Activated CD4-positive, alpha-beta T cell treated with anti-CD3 and anti-CD28 coated beads, Interleukin-2, amount 10 ng/mL, durations not matched to agents 24 days and 14 days (primary cell): ENCODE measurements at places on chromosomes 4 and X.

DNA sequence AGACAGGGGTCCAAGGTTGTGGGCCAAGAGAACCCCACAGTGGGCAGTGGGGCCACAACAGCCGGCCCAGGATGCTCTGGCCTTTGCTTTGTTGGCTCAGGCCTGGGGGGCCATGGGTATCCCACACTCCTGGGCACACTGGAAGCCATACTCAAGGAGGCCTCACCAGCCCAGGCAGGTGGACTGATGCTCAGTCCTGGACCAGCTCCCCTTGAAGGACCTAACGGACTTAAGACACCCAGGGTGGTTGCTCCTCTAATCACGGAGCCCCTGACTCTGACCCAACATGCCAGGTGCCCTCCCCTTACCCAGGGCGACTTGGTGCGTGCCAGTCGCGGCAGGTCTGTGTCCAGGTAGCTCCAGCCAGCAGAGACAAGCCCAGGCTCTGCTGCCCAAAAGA lies 50.8 kb downstream of the ZFYVE28 start:
- DNase-seq, result no peak

GRCh38 chr4:105569057-105569865 lies 16.8 kb downstream of the ARHGEF38 start:
- DNase-seq, result no peak

GRCh38 chr4:99506781-99507180 lies 4.0 kb upstream of the C4orf17 start:
- DNase-seq, result no peak

- no peak for DNase-seq
Measured at GRCh38 chrX:130136496-130136895, 26.2 kb upstream of the ELF4 start.

GRCh38 chr4:72971572-72971971 lies 97.9 kb downstream of the COX18 start:
- no peak for DNase-seq

- peak; percentile 59 for DNase-seq
Measured at GRCh38 chrX:74923942-74924448, 1.3 kb downstream of the NEXMIF start.

GRCh38 chr4:97662133-97662532 lies 481.1 kb downstream of the STPG2 start:
- DNase-seq, result no peak

- no peak for DNase-seq
Measured at GRCh38 chr4:68734095-68734494, 63.6 kb upstream of the UGT2B15 start.

GRCh38 chr4:54945838-54946237 lies 179.6 kb downstream of the KDR start:
- no peak for DNase-seq

DNA sequence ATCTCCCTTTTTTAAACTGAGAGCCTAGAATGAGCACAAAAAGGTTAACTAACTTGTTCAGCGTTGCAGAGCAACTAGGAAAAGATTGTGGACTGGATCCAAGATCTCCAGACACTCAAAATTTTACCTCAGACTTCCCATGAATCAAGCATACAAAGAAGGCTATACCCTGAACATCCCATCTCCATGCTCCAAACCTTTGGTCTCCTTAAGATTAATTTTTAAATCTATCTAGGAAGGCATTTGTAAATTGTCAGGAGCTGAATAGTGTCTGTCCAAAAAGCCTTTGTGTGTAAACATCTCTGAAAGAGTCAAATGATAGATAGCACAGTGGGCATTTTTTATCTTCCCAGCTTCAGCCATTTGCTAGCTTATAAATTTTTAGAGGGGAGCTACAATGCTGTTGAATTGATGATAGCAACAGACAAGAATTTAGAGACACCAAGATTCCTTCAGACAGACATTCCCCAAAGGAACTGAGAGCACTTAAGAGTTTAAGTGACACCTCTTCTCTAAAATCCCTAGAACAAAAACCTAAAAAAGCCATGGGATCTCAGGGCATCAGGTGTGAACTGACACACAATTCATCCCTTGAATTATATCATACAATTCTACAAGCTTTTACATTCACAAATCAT lies 480.8 kb upstream of the FAM241A start:
- DNase-seq, result no peak

- no peak for DNase-seq
Measured at GRCh38 chrX:153530411-153531129, 13.1 kb downstream of the ATP2B3 start.

GRCh38 chr4:168221301-168221700 lies 97.3 kb downstream of the DDX60 start:
- no peak for DNase-seq

DNA sequence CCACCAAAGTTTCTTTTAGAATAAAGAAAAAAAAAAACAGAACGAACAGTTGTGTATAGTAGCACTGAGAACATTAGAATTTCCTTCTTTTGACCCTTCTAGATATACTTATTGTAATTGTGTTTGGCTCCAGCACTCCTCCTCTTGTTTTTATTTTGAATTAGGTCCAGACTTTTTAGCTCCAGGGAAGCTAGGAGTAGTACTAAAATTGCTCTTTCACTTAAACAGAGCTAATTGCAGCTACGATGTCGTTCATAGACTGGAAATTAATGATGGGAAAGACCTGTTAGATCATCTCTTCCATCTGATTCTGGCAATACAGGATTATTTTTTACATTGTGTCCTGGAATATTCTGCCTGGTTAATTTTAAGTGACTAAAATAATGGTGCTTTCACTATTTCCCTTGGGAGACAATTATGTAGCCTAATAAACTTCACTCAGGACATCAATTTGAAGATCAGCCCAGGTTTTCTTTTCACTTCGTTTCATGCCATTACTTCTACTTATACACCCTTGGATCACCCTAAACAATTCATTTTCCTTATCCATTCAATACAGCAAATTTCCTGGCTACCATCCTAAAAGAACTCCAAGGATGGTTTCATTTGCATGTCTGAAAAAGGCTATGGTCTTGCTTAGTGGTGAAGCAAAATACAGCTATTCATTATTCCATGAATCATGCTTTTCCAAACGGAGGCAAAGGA lies 480.8 kb upstream of the TECRL start:
- no peak for DNase-seq

DNA sequence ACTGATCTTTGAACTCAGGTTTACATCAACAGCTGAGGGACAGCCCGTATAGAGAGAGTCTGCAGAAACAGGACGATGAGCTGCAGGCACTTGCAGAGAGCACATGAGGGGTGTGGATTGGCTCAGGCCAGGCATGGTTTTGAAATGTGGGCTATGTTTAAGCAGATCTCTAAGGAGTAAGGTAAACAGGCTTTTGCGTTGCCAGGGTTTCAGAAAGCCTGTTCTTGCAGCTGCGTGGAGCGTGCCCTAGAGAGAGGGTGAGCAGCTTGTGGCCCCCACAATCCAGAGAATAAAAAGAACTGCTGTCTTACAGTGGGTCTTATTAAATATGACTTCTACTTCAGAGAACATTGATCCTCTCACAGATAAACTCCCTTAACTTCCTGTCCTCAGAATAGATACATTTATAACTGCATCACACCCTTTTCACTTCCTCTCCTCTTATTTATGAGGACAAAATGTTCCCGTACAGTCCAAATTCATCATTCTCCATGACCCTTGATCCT lies 64.1 kb downstream of the TMA16 start:
- DNase-seq, result no peak

- no peak for DNase-seq
Measured at GRCh38 chr4:138689187-138689586, 326.4 kb upstream of the NOCT start.

GRCh38 chr4:64713256-64713840 lies 304.1 kb upstream of the TECRL start:
- DNase-seq, result no peak

GRCh38 chrX:155923200-155923599 lies 42.1 kb downstream of the VAMP7 start:
- no peak for DNase-seq

DNA sequence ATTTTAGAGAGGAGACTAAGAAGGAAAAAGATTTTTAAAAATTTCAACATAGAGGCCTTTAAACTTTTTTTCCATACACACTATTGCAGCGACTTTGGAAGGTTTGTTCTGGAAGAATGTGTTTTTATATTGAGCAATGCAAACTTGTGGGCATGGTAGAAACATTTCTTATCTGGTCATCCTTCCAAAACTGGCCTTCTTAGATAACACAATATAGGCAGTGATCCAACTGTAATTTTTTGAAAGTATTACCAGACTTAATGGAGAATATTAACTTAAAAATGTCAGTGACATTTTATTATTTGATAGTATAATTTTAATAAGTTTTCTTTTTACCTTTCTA lies 25.6 kb downstream of the FHDC1 start:
- no peak for DNase-seq

DNA sequence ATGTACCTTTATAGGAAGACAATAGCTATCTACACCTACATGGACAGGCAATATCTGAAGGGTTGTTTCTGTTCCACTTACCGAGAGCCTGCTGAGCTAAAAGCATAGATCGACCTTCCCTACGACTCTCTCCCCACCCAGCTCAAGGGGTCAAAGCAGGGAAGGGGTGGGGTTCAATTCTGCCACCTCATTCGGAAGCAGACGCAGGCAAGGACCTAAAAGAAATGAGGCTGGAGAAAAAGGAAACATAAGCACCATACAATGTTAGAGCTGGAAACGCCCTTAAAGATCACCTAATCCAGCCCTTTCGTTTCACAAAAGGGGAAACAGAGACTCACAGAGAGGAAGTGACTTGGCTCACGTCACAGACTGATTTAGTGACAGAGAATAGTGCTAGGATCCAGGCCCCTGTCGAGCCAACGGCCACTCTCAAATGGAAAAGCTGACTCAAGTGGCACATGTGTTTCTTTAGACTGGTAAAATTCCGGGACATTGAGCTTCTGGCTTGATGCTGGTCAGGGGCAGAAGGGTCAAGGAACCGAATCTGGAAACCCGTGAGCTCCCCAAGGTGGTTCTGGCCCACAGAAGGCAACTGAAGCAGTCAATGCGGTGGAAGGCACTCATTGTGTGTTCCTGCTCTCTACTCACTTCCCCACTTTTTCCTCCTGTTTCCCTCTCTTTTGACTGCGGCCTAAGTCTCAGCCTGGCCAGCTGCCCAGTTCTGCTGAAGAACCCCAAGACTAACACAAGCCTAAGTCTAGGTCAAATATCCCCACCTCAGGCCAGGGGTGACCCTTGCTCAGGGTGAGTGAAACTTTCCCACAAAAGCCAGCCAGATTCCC lies 7.5 kb downstream of the SEPTIN6 start:
- peak; percentile 85 for DNase-seq

DNA sequence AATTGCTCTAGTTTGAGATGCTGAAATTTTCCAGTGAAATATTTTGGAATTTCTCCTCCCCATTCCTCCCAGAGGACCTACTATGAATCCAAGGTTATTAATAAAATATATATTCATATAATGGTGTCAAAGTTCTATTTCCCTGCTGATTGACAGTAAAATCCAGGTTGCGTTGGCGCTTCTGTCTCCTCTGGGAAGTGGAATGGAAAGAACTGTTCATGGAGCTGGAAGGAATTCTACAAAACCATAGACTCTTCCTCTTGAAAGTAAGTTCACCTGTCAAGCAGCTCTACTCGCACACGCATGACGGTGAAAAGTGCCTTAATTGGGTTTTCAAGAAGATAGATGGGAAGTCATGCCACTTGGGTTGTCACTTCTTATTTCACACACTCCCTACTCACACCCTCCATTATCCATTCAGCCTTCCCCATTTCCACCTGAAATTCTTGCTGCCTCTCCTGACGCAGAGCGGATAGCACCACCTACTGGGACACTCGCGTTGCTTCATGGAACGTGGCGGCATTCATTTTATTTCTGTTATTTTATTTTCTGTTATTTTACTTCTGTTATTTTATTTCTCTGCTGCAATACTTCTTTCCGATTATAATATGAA lies 351.6 kb downstream of the NLGN4X start:
- DNase-seq, result no peak

DNA sequence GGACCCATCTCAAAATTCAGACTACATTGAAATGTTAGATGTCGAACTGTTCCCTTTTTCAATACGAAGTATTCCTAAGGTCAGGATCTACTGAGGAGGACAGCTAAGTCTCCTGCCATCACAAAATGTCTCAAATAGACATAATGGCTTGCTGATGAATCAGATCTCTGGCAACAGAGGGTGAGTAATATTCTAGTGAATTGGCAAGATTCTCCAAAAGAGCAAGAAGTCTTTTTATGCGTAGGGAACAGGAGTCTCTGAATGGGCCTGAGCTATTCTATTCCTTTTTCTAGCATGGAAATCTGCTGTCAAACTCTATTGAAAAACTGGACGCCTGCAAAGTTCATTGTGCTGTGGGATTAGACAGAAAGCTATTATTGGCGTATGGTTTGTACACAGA lies 145.4 kb downstream of the FNIP2 start:
- no peak for DNase-seq

DNA sequence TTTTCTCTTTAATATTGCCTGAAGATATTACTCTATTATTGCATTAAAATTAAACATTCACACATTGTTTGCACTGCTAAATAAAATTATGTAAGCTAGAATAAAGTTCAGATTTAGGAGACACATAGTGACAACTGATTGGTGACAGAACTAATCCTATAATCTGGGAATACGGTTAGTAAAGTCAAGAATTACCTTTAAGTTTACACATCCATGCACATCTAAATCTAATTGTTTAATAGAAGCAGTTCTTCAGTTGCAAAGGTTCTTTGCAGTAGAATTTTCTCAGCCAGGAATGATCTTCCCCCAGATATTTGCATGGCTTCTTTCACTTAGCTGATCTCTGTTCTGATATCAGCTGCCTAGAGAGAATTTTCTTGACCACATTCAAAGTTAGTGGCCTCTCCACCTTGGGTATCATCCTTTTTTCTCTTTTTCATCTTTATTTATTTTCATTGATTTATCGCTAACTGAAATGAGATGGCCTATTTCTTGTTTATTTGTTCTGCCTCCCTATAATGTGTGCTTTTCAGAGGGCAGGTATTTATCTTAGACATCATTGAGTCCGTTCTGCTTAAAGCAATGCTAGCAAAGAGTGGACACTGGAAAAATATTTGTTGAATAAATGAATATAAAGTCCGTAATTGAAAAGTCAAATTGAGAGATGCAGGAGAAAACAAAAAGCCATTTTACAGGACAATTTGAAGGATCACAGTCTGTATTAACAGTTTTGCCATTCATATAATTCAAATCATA lies 12.6 kb downstream of the AFP start:
- DNase-seq, result no peak

- DNase-seq, result no peak
Measured at GRCh38 chrX:125492439-125492838, 172.8 kb downstream of the TEX13C start.

DNA sequence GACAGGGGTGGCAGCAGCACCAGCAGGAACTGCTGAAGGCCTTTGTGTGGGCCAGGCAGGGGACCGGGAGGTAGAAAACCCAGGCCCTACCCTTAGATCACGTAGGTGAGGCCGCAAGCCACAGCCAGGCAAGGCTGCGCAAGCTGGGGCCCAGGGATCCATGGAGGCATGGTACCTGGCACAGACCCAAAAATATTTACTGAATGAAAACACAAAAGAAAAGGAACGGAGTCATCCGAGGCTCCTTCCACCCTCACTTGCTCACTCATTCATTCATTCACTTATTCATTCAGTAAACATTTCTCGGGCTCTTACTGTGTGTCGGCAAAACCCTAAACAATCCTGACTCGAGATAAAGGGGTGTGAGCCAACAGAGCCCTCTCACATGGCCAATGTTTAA lies 102.3 kb downstream of the BCOR start:
- DNase-seq, result no peak
